Stimulated activated CD8-positive, alpha-beta memory T cell treated with anti-CD3 and anti-CD28 coated beads, Interleukin-2, amount 100 ng/mL, for 1 hour (primary cell): ENCODE measurements at places on chromosomes 6 and 20.
A peak's percentile ranks its signal among the peaks of the same experiment; 100 is the strongest.

DNA sequence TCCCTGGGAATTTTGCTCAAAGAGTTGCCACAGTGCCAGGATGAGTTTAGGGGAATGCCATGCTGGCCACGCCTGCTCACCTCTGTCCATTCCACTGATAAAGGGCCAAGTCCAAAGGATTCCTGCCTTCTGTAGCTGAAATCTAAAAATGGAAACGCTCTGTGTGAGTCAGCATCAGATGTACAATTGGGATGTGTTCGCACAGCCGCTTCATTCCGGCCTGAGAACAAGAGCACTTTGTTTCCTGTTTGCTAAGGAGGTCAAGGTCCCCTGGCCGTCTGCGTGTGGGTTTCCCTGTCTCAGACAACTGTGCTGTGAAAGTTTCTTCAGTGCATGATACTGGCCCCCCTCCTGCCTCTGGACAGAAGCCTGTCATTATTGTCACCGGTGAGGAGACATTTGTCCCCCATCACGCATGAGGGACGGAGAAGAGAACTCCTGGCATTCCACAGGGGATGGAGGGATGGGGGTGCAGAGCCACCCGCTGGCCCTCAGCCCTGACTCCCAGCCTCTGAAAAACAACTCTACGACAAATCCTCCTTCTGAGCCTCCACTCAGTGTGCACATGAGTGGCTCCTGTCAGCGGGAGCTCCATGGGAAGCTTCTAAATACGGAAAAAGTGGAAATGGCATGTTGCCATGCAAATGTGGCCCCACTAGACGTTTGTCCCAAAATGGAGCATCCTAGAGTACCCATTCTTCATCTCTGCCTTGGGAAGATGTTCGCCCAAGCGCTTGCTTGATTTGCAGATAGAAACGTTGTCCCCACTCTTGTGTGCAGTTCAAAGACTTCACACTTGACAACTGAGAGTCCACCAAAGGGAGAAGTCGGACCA is 143.5 kb upstream of the AFDN start:
- no peak for DNase-seq

DNA sequence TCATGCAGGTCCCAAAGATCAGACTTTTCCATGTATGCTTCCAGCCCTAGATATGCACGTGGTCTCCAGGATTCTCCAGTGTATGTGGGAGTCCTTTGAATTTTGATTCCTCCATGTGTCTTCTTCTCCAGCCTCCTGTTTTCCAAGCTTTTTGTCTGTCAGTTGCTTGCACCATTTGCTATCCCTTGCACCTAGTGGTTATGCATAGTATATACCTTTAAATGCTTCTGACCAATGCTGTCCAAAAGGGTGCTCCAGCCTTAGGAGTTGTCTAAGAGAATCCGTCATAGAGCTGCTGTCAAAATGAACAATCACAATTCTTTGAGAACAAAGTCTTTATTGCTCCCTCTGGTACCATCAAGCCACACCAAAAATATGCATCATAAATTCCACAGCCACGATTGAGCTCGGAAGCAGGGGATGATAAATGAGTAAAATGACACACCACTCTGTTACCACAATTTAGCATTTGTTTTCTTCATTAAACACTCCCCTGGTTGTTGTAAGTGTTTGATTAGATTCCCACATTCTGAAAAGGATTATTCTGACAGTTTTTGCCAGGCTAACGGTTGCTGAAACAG is 706.2 kb upstream of the GJE1 start:
- no peak for DNase-seq

DNA sequence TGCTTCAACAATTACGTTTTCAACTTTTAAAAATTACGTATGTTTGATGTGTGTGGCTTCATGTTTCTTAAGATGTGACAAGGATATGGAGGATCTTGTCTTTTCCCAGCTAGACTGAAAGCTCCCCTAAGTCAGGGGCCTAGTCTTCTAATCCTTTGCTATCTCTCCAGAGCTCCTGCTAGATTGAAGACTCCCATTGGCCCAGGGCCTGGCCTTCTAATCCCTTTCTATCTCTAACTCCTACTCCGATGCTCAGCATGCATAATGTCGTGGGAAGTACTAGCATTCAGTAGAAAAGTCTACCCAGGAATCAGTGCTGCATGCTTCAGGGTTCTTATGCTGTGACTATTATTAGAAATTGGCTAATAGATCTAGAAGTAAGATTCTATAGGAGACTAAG is 144.8 kb upstream of the SUPT3H start:
- DNase-seq = no peak

DNA sequence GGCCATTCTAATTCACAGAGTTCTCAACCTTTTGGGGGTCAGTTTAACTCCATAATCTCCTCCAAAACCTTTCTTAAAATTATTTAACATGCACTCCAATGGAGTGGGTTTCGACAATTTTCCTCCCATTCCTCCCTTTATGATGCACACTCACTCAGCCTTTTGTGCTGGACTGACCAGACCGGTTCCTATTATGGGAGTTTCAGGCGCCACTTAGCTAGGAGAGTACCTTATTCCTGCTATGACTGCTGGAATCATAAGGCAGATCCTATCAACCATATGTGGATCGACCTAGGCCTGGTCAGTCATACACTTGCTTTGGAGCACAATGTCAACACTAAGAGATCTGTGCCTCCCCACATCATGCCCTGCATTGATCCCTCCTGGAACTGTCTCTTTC is 63.9 kb upstream of the MOCS1 start:
- DNase-seq = no peak

GRCh38 chr20:33554914-33555420 is 65.1 kb downstream of the CBFA2T2 start:
- no peak for DNase-seq

DNA sequence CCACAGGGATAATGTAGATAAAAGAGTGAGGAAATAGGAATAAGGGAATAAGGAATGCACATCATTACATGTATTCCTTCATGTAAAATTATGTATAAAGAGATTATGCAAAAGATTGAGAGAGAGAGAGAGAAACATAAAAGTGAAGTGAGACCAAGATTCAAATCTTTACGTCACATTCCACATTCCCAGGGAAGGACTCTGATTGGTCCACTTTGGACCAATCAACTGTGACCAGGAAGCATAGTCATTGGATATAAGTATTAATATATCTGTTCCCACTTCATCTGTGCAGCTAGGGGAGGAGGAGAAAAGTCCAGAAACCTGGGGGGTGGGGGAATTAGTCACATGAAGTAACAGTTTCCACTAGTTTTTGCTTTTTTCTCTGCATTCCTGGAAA is 66.4 kb downstream of the SLC2A10 start:
- no peak for DNase-seq

- no peak for DNase-seq
These were observed 440.2 kb upstream of the FLRT3 start for GRCh38 chr20:14777591-14777990.

- DNase-seq = no peak
These were observed at the start of gene RAB44 for GRCh38 chr6:36697481-36697903. RAB44 (plus strand) TSS chr6:36697826; CDS start chr6:36704236, 6,410 bp downstream.

DNA sequence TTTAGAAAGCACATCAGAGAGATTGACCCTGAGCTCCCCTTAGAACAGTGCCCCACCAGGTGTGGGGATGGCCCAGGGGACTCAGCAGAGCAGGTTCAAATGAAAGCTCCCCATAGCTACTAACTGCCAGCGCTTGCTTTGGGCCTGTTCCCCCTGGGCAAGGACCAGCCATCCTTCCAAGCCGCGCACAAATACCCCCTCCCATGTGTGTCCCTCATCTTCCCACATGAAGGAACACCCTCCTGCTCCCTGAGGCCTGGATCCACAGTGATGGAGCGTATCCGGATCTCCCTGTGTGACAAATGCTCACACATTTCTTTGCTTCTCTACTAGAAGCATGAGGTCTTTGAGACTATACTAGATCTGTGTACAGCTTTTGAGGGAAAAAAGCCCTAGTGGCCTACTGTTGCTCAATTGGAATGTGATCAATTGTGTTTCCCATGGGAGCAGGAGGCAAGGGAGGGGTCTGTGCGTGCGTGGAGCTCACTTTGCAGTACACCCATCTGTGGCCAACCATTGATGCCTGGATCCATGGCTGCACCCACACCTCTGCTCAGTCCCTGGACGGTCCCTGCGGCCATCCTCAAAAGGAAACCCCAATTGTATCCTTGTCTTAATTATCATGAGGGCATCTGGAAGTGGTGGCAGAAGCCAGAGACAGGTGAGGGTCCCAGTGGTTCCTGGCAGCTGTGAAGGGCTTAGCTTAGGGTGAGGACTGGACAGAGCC is 1.4 kb upstream of the RAET1G start:
- DNase-seq = no peak

- DNase-seq = no peak
These were observed 83.5 kb upstream of the SLC22A23 start for GRCh38 chr6:3540253-3540820.

- DNase-seq = no peak
These were observed 78.1 kb downstream of the REPS1 start for GRCh38 chr6:138909975-138910374.

DNA sequence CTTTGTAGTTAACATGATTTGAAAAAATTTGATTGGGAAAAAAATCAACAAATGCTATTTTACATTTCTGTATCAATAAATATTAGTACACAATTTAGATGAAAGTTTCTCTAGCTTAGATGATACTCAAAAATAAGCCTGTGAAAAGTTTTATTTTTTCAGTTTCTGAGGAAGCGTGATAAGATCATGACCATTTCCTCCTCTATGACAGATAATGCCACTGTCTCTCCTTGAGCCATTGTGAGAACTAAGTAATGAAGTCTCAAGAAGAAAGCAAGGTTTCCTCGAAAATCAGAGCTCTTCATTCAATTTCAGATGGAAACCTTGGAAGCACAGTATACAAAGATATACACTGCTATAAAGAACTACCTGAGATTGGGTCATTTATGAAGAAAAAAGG is 395.0 kb downstream of the HDGFL1 start:
- no peak for DNase-seq

GRCh38 chr6:3569816-3570215 is 113.0 kb upstream of the SLC22A23 start:
- no peak for DNase-seq

- DNase-seq = no peak
These were observed 33.9 kb downstream of the ITPR3 start for GRCh38 chr6:33654831-33655554.

GRCh38 chr20:58684291-58684690 is 8.3 kb upstream of the NPEPL1 start:
- no peak for DNase-seq

- DNase-seq = no peak
These were observed 162.5 kb downstream of the TRMT11 start for GRCh38 chr6:126148853-126149252.

DNA sequence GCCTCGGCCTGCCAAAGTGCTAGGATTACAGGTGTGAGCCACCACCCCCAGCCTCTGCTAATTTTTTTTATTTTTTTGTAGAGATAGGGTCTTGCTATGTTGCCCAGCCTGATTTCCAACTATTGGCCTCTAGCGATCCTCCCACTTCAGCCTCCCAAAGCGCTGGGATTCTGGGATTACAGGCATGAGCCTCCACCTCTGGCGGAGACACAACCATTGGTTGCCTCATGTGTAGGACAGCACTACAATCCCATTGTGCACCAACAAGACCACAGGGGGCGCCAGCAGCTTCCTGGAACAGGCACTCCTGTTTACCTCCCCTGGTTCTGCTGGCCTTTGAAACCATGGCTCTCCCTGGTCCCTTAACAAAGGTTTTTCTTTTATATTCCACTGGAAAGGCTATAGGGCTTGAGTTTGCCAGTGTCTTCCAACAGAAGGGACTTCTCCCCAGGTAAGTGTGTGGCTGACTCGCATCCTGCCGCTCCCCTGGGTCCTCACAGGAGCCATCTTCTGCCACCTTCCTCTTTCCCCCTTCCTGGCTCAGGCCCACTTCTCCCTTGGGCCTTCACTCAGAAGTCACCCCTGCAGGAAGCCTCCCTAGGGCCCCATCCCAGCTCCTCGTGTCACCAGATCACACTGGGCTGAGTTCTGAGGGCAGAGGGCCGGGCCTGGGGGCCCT is 39.2 kb upstream of the TLDC2 start:
- no peak for DNase-seq

- DNase-seq = no peak
These were observed 154.1 kb upstream of the CENPW start for GRCh38 chr6:126185774-126186173.

DNA sequence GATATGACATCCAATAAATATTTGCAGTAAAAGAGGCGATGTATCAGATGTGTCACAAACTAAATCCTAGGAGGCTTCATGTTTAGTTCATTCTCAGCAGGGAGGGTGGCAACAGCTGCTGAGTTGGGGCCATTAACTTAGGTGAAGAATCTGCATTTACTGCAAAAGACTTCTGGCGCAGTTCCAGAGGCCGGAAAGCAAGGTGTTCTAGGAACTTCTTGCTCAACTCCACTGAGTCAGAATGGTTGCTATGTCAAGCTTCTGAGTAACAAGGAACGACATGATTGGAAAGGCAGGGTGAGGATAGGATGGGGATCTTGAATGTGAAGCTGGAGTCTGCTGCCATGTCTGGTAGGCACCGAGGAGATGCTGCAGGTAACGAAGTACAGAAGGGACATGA is 11.7 kb downstream of the ADNP start:
- DNase-seq = no peak

DNA sequence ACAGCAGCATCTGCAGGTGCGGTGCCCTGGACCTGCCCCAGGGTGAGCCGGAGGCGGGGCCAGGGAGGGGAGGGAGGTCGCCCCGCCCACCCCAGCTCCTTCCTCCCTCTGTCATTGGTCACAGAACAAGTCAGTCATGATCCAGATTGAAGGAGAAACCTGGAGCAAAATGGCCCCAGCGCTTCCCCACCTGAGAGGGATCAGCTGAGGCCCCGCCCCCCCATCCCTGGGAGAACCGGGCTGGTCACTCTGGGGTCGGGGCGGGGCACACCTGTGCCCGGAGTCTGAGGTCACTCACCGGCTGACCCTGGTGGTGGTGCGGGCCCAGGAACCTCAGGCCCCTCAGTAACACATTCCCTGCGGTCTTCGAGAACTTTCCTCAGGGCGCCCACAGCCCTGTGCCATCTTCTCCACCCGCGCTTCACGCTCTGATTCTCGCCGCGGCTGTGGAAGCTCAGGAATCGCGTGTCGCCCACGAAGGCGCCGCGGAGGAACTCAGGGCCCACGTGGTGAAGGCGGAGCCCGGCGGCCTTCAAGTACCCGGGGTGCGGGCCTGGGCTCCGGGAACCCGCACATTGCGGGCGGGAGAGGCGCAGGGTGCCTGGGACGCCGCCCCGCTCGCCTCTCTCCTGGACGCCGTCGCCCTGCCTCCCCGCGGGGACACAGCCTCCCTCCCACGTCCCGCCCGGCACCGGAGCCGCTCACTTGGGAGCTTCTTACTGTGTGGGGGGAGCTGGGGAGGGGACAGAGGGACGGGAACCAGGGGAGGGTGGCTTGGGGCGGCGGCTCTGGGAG is 36.4 kb upstream of the HLA-C start:
- DNase-seq = peak; percentile 55

DNA sequence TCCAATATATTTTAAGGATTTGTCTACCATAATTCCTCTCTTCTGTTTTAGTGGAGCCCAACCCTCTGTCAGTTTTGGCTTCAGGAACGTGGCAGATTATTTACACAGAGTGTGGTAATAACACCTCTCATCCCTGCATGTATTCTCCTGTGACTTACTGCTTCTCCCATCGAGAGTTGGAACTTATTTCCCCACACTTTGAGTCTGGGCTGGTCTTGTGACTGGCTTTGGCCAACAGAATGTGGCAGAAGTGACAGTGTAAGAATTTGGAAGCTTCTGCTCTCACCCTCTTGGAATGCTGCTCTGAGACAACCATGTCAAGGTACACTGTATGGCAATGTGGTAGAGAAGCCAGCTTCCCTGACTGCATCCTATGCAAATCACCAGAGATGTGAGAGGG is 407.7 kb downstream of the EPM2A start:
- no peak for DNase-seq
